Stimulated activated CD8-positive, alpha-beta memory T cell treated with anti-CD3 and anti-CD28 coated beads, Interleukin-4, amount 100 ng/mL, for 24 hours (primary cell): ENCODE measurements at places on chromosomes 1 and 21.

DNA sequence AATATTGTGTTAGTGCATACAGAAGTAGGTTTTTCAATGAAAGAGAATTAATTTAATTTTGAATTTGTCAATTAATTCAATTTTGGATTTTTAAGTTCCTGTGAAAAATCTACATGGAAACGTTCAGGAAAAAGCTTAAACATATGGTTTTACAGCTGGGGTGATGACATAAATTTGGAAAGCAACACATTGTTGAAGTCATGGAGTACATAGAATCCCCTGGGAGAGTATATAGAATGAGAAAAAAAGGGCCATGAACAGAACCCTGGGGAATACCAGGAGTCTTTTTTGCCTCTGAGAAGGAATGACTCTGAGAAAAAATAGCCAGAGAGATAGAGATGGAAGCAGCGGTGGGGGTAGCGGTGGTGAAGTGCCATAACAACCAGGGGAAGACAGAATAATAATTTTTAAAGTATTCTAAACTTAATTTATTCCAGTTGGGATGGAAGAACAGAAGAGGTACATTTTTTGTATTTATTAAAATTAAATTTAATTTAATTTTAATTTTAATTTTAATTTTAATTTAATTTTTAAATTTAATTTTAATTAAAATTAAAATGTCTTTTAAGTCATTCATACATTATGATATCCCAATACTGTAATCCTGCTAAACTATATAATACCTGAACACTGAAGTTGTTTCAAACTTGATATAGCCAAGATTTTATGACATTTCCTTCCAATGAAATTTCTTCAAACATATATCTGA lies 48.9 kb downstream of the NME7 start:
- no peak for DNase-seq

GRCh38 chr1:202047977-202048376 lies 37.6 kb downstream of the ELF3 start:
- DNase-seq = no peak

- DNase-seq = no peak
Observed at GRCh38 chr1:17067465-17068240, 13.8 kb upstream of the SDHB start.

DNA sequence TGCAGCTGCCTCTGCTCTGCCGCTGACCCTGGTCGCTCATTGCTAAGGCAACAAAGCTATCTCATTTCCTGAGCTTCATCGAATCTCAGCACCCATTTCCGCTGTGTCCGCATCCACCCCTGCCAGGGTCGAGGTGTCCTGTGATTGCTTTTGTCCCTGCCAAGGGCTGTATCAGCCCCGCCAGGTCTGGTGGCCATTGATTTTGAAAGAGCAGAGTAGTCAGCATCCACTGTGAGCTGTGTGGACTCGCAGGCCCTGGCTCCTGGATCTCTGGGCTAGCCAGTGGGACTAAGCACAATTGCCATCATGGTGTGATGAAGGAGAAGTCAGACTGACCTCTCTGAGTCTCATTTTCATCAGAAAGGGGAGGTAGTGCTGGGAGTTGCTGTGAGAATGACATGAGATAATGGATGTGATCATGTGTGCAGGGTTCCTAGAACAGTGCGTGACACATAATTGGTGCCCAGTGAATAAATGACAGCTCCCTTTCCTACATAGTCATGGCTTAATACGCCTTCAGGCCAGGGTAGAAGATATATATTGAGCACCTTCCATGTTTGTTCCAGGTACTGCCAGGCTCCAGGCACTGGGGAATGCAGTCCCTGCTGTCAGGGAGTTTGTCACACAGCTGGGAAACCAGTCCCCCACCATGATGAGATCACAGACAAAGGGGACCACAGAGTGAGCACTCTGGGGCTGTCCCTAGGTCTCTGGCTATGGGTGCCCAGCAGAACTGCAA lies 32.1 kb downstream of the NAV1 start:
- no peak for DNase-seq

DNA sequence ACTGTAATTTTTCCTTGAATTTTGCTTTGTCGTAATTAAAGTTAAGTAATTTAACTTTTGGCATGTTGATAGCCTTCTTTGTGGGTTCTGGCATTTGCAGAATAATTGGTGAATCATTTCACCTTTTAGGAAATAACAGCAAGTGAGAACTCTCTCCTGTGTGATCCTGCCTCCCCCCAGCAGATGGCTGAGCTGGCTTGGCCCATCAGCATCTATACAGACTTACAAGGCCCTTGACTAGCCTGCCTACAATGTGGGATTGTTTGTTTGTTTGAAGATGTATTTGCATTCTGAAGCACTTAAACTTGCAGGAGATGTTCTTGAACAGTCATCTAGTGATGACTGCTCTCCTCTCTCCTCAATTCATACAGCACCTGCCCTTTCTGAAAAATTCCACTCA lies 55.9 kb downstream of the MACO1 start:
- DNase-seq = no peak

DNA sequence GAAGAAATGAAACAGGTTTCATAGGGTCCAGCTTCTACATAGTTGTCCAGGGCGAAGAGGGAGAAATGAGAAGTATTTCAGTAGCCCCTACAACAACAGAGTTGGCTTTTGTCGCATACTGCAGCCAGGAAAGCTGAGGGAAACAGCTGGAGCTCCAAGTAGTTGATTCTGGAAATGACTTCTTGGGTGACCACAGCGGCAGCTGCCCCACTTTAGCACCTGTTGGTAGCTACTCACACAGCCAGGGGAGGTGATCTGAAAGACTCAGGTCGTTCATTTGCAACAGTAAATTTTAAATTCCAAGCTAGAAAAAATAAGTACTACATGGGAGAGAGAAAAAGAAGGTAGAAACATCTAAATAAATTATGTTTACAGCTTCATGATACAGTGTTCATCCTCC lies 2.3 kb downstream of the TTC13 start:
- no peak for DNase-seq

DNA sequence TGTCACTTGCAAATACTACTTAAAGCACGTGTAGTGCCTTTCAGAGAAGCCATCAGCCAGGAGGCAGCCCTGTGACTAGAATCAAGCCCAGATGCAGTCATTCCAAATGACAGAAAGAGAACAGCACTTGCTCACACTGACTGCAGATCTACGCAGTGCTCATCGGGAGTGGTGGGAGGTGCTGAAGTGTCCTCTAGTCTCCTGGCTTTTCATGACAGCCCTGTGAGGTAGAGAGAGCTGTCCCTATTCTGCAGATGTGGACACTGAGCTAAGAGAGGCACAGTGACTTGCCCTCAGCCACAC lies 62.3 kb upstream of the EDN2 start:
- no peak for DNase-seq

DNA sequence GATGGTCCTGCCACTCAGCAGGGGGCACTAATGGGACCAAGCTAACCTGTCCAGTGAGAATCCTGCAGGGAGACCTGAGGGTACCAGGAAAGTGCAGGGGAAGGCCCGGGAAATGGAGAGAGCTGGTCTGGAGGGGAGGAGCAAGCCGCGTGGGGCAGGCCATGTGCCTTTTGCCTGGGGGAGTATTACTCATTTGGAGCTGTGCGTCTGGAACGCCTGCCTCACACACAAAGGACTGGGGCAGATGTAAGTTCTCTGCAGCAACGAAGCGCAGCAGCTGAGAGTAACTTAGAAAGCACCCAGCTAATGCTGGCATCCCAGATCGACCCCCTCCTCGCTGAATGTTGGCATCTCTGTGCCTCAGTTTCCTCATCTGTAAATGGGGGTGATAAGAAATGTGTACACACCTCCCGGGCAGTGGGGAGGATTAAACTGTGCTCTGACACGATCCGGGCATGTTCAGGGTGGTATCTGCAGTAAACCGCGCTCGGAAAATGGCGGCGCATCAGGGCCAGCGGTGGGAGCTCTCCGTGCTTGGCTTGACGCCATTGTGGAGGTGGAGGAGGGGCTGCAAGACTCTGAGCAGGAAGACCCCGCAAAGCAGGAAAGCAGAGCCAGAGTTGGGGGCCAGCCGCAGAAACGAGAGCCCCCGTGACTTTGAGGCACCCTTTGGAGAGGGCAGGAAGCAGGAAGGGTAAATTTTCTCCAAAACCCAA lies 212.5 kb downstream of the NPHP4 start:
- no peak for DNase-seq

GRCh38 chr1:158819461-158820443 lies 11.4 kb upstream of the MNDA start:
- no peak for DNase-seq

- no peak for DNase-seq
Observed at GRCh38 chr1:53957194-53957818, 11.2 kb downstream of the LRRC42 start.

DNA sequence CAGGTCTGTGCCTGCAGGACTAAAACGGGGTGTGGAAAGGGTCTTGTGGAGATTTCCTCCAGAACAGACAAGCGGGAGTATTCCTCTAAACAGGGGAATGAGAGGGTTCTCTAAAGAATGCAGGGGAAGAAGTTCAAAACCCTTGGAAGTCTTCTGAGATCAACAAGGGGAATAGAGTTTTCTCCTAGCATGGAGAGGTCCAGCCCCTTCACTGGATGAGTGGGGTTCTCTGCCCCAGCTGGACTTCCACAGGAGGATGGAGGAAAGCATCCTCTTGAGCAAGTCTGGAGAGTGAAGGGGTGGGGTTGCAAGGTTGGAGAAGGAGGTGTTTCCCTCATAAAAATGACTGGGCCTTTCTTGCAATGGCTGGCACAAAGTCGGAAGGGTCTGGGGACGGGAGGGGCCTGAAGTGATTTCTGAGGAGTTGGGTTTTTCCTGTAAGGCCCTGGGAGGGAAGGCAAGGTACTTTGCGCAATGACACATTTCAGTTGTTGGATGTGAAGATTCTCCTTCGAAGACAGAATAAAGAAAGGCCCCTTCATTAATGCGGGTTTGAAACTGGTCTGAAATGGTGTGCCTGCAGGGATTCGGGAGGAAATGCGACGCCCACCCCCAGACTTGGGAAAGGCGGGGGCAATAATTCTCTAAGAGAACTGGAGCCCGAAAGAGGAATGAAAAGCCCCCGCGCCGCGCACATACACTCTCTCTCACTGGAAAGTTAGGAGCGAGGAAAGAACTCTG lies 884 bp downstream of the SPATA6 start:
- DNase-seq = no peak

DNA sequence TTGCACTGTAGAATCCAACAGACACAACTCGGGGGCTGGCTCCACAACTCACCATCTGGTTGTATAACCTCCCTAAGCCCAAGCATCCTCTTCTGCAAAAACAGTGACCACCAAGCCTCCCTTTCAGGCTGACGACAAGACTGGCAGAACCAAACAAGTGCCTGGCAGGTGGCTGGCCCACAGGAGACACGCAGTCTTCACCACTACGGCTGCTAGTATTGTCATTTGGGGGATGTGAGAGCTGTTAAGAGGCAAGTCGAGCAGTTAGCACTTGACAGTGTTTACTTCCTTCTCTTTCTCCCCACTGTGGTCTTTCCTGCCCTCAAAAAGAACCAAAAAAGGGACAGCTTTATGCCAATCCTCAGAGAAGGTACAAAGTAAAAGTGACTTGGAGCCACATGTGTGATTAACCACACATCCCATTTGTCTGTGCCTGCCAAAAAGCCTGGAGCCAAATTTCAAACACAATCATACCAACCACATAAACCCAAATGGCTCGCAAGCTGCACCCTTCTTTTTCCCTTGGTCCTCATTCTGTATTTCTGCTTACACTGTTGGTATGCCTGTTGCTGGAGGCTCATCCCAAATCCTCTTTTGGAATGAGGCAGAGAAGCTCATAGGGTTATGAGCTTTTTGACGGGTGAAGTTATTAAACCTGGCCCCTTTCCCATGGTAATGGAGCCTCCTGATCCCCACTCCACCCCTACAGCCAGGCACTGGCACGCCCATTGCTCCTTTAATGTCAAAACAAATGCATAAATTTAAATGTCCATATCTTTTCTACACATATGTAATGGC lies 94.1 kb downstream of the TGFBR3 start:
- no peak for DNase-seq

DNA sequence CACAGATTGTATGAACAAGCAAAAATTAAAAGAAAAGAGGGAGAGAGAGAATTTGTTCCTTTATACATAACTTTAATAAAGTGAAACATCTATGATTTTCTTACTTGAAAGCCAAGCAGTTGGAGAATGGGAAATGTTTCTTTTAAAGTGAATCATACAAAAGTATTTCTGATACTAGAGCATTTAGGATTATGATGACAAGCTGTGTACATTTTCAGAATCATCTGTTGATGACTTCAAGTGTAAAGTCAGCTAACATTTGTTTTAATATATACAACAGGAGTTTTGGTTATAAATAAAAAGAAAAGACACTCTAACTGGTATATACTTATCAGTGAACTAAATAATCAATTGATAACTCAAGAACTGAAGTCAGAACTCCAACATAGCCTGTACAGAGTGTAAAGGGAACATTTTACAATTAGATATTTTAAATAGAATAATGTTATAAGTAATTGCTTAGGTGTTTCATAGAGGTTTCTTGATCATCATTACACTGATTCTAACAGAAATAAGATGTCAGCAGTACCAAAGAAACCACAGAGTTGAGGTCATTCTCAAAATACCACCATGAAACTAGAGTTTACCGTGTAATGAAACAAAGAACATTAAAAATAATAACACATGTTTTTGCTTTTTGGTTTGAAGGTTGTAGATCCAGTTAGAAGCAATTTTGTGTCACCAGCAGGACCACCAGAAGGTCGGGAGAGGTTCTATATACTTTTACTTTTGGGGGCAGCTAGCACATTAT lies 103.4 kb downstream of the COL24A1 start:
- DNase-seq = no peak

GRCh38 chr1:165988275-165988674 lies 160.9 kb downstream of the UCK2 start:
- no peak for DNase-seq

GRCh38 chr21:46021978-46022544 lies 40.5 kb downstream of the COL6A1 start:
- DNase-seq = no peak

- no peak for DNase-seq
Observed at GRCh38 chr21:33831962-33832659, 83.5 kb downstream of the ATP5PO start.

GRCh38 chr1:222009105-222009730 lies 267.3 kb upstream of the DUSP10 start:
- DNase-seq = no peak

GRCh38 chr1:231160895-231161666 lies 777 bp upstream of the TRIM67 start:
- DNase-seq = no peak

DNA sequence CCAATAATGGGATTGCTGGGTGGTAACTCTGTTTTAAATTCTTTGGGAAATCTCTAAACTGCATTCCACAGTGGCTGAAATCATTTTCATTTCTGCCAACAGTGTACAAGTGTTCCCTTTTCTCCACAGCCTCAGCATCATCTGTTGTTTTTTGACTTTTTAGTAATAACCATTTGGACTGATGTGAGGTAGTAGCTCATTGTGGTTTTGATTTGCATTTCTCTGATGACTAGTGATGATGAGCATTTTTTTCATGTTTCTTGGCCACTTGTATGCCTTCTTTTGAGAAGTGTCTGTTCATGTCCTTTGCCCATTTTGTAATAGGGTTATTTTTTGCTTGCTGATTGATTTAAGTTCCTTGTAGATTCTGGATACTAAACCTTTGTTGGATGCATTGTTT lies 131.9 kb upstream of the B3GALT2 start:
- no peak for DNase-seq
